ENCODE measurements at places on chromosomes 6 and 20.
A peak's percentile ranks its signal among the peaks of the same experiment; 100 is the strongest.

GRCh38 chr6:100300221-100300736 lies 164.4 kb downstream of the SIM1 start:
- H3K36me3 ChIP-seq = no peaks in the 10 kb centered on the region
- no peak for DNase-seq
- H3K27me3 ChIP-seq = no peaks in the 10 kb centered on the region
- H3K4me1 ChIP-seq = no peaks in the 10 kb centered on the region
- no peak overlapping the region for H3K4me3 ChIP-seq

GRCh38 chr20:5078399-5078958 lies 41.3 kb downstream of the PCNA start:
- peaks cover 6% of the 10 kb centered on the region for H3K4me1 ChIP-seq
- H3K27me3 ChIP-seq = no peaks in the 10 kb centered on the region
- H3K4me3 ChIP-seq = no peak overlapping the region
- DNase-seq = no peak

DNA sequence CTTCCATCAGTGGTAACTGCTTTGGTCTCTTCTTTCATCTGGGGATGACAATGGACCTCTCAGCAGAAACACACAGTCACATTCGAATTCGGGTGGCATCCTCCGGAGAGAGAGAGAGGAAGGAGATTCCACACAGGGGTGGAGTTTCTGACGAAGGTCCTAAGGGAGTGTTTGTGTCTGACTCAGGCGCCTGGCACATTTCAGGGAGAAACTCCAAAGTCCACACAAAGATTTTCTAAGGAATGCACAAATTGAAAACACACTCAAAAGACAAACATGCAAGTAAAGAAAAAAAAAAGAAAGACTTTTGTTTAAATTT lies 6.1 kb downstream of the EDN1 start:
- no peak for DNase-seq
- H3K27ac ChIP-seq = no peak overlapping the region
- H3K4me1 ChIP-seq = peaks cover 7% of the 10 kb centered on the region
- no peaks in the 10 kb centered on the region for H3K36me3 ChIP-seq

GRCh38 chr6:155352130-155352420 lies 37.8 kb upstream of the TFB1M start:
- no peaks in the 10 kb centered on the region for H3K4me1 ChIP-seq
- H3K36me3 ChIP-seq = peaks cover 5% of the 10 kb centered on the region
- no peak overlapping the region for H3K27ac ChIP-seq

- H3K4me3 ChIP-seq = no peak overlapping the region
- H3K4me1 ChIP-seq = no peaks in the 10 kb centered on the region
- no peak for DNase-seq
- no peaks in the 10 kb centered on the region for H3K27me3 ChIP-seq
- H3K36me3 ChIP-seq = no peaks in the 10 kb centered on the region
- no peak overlapping the region for H3K27ac ChIP-seq
These were observed 150.4 kb downstream of the BTBD3 start for GRCh38 chr20:12068121-12068520.

DNA sequence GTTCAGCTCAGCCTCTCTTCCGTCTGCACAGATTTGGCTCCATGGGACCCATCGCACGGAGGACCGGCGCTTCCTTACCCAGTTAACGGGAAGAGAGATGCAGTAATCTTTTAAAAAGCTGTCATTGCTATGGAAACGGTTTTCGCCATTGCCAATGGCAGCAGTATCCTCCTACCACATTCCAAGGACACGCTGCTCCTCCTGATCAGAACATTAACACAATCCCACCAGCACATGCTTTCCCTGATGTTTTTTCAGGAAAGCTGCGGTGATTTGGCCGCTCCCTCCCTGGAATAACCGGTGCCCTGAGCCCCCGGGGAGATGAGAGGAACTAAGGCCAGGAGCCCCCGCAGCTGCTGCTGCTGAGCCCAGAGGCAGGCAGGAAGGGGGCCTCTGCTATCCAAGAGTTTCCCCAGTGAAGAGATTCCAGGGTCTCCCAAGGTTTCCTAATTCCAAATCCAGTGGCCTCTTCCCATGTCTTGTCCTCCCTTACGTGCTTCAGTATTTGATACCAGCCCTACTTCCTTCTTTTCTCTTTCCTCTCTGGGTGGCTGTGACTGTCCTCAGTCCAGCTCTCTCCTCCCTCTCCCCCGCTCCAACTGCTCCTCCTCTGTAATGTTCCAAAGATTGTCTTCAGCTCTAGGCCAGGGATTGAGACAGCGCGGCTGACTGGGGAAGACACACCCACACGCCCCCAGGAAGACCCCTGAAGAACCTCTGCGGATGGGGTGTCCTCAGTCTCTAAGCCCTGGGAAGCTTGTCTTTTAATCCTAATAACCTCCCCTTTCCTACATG lies 2.6 kb downstream of the BNIP5 start:
- peaks cover 16% of the 10 kb centered on the region for H3K27me3 ChIP-seq
- H3K27ac ChIP-seq = peak overlapping the region; percentile 7
- no peak for DNase-seq
- no peak overlapping the region for H3K4me3 ChIP-seq
- H3K36me3 ChIP-seq = no peaks in the 10 kb centered on the region

DNA sequence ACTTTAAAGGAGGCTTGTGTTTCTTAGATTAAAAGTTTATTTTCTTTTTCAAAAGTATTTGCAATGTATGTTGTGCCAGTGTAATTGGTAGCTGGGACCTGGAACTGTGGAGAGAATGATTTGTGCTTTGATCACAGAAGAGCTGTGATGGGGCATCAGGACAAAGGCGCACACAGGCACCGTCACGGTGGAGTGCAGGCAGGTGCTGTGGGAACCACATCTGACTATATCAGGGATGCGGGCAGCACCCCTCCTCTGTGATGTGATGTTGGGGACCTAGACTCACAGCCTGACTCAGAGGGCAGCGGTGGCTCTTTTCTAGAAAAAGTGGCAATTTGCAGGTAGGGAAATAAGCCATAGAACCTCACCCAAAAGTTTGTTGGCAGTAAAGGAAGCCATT lies 34.5 kb downstream of the SYTL3 start:
- H3K36me3 ChIP-seq = no peaks in the 10 kb centered on the region
- no peak overlapping the region for H3K27ac ChIP-seq
- no peaks in the 10 kb centered on the region for H3K4me1 ChIP-seq
- H3K27me3 ChIP-seq = peaks cover 12% of the 10 kb centered on the region
- H3K4me3 ChIP-seq = no peak overlapping the region
- DNase-seq = no peak

- H3K27me3 ChIP-seq = peaks cover 46% of the 10 kb centered on the region
- no peak for DNase-seq
- H3K36me3 ChIP-seq = no peaks in the 10 kb centered on the region
- H3K4me3 ChIP-seq = peak overlapping the region; percentile 38
These were observed 57.2 kb downstream of the IL20RA start for GRCh38 chr6:136987526-136987925.

GRCh38 chr6:55652429-55652828 lies 73.4 kb upstream of the HMGCLL1 start:
- H3K4me3 ChIP-seq = no peak overlapping the region
- no peak for DNase-seq
- peaks cover 10% of the 10 kb centered on the region for H3K4me1 ChIP-seq
- H3K27ac ChIP-seq = no peak overlapping the region
- H3K27me3 ChIP-seq = no peaks in the 10 kb centered on the region

- peak; percentile 7 for DNase-seq
- no peaks in the 10 kb centered on the region for H3K27me3 ChIP-seq
- peaks cover 4% of the 10 kb centered on the region for H3K36me3 ChIP-seq
- no peak overlapping the region for H3K4me3 ChIP-seq
These were observed 181.2 kb upstream of the SHLD1 start for GRCh38 chr20:5569021-5569420.

- no peaks in the 10 kb centered on the region for H3K27me3 ChIP-seq
- DNase-seq = no peak
- no peak overlapping the region for H3K4me3 ChIP-seq
- H3K4me1 ChIP-seq = peaks cover 5% of the 10 kb centered on the region
- H3K27ac ChIP-seq = no peak overlapping the region
These were observed 49.3 kb upstream of the MTRF1L start for GRCh38 chr6:153051801-153052200.

DNA sequence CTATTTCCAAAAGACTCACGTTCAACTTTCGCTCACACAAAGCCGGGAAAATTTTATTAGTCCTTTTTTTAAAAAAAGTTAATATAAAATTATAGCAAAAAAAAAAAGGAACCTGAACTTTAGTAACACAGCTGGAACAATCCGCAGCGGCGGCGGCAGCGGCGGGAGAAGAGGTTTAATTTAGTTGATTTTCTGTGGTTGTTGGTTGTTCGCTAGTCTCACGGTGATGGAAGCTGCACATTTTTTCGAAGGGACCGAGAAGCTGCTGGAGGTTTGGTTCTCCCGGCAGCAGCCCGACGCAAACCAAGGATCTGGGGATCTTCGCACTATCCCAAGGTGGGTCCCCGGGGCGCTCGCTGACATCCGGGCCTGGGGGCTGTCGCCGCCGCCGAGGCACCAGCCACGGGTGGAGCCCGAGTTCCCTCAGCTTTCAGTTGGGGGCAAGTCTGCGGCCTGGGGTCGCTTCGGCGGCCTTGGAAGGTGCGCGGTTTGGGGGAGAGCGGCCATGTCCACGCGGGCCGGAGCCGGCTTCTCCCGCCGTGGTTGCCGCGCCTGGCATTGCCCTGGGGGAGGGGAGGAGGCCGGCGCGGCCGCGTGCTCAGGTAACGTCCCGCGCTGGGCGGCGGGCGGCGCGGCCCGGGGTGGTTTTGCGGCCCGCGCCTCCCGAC lies 429 bp downstream of the AMD1 start:
- peaks cover 2% of the 10 kb centered on the region for H3K36me3 ChIP-seq
- peak overlapping the region; percentile 98 for H3K4me3 ChIP-seq
- H3K27me3 ChIP-seq = peaks cover 2% of the 10 kb centered on the region
- peak; percentile 29 for DNase-seq
- H3K27ac ChIP-seq = peak overlapping the region; percentile 97

DNA sequence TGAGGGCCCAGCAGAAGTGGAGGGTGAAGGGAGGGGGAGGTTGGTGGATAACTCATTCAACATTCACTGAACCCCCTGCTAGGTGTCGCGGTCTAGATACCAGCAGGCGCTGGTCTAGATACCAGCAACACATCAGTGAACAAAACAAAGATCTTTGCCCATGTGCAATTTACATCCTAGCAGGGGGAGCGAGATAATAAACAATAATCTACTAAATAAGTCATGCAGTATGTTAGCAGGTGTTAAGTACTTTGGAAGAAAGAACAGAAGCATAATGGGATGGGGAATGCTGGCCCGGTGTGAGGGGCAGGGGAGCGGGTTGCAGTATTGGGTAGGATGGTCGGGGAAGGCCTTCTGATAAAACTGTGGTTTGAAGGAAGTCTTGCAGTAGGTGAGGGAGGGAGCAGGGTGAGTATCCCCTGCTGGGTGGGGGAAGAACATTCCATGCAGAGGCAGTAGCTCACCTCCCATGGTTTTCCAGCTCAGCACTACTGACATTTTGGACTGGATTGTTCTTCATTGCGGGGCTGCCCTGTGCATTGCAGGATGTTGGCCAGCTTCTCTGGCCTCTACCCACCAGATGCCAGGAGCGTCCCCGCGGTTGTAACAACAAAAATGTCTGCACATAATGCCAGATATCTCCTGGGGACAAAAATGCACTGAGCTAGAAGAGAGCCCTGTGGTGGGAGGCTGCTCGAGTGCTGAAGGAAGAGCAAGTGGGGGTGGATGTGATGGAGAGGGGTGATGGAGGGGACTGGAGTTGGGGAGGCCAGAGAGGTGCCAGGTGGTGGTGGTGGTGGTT lies 117.3 kb downstream of the TOX2 start:
- no peak overlapping the region for H3K27ac ChIP-seq
- H3K27me3 ChIP-seq = peaks cover 5% of the 10 kb centered on the region
- no peaks in the 10 kb centered on the region for H3K36me3 ChIP-seq
- no peak for DNase-seq
- H3K4me3 ChIP-seq = no peak overlapping the region

- no peak overlapping the region for H3K4me3 ChIP-seq
- DNase-seq = no peak
- no peak overlapping the region for H3K27ac ChIP-seq
- no peaks in the 10 kb centered on the region for H3K27me3 ChIP-seq
- H3K4me1 ChIP-seq = peaks cover 43% of the 10 kb centered on the region
- H3K36me3 ChIP-seq = no peaks in the 10 kb centered on the region
These were observed 118.4 kb upstream of the BTBD3 start for GRCh38 chr20:11799281-11799684.

DNA sequence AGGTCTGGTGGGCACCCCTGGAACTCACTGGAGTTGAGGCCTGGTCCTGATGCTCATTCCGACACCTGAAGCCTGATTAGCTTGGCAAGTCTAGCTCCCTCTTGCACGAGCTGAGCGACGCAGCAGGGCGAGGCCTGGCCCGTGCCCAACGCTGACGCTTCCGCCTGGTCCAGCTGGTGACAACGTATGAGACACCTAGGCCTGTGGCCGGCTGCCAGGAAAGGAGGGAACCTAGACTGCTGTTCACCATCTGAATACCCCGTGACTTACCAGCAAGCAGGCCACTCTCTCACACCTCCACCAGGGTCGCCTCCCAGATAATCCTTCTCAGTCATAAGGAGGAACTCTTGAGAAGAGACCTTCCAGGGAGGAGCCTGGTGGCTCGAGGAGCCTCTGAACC lies 24.5 kb downstream of the YTHDF1 start:
- H3K27ac ChIP-seq = no peak overlapping the region
- H3K4me1 ChIP-seq = peaks cover 7% of the 10 kb centered on the region
- no peak for DNase-seq
- peak overlapping the region; percentile 49 for H3K4me3 ChIP-seq
- H3K36me3 ChIP-seq = no peaks in the 10 kb centered on the region

GRCh38 chr20:36098364-36098763 lies 56.2 kb upstream of the EPB41L1 start:
- no peak overlapping the region for H3K4me3 ChIP-seq
- H3K36me3 ChIP-seq = no peaks in the 10 kb centered on the region
- H3K27me3 ChIP-seq = peaks cover 26% of the 10 kb centered on the region
- no peak overlapping the region for H3K27ac ChIP-seq

GRCh38 chr6:7261032-7261841 lies 51.8 kb downstream of the SSR1 start:
- peak; percentile 78 for DNase-seq
- H3K27ac ChIP-seq = peak overlapping the region; percentile 97
- H3K4me1 ChIP-seq = peaks cover 21% of the 10 kb centered on the region
- H3K27me3 ChIP-seq = no peaks in the 10 kb centered on the region

DNA sequence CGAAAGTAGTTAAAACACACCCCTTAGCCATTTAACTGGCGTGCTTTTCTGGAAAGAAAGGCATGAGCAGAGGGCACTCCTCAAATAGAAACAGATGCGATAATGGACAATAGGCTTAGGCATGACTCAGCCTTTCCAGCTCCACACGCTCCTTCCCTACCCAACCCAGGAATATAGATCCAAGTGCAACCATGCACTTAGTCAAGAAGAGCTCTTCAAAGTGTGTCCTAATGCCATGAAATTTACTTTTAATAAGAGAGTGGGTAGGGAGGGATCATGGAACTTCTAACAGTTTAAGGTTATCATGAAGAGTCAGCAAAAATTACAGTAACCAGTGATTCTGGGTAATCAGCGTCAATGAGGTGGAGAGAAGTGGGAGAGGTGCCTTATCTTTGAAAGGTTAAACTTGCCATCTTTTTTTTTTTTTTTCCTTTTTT lies 2.4 kb upstream of the EFHC1 start:
- H3K4me1 ChIP-seq = peaks cover 21% of the 10 kb centered on the region
- no peaks in the 10 kb centered on the region for H3K27me3 ChIP-seq
- peak overlapping the region; percentile 72 for H3K4me3 ChIP-seq
- no peak for DNase-seq
- H3K27ac ChIP-seq = peak overlapping the region; percentile 65

Measured in neural crest cell (in vitro differentiated cells).